ENCODE measurements at places on chromosomes 4 and X. TPM values are rescaled to one million over a fixed set of nuclear protein-coding genes. Genes with fewer than 3 reads are reported as not detected.

HSFX1 gene
- total RNA-seq: 0.75 TPM

LRRC66 gene
- total RNA-seq: 0.50 TPM

CTAG2 gene
- total RNA-seq: not detected

GALNTL6 gene
- total RNA-seq: 0.67 TPM

PRRG1 gene
- total RNA-seq: 33.7 TPM

NAA10 gene
- 134 TPM for total RNA-seq

SHROOM4 gene
- total RNA-seq: 7.0 TPM

NAA11 gene
- not detected for total RNA-seq

SAT1 gene
- total RNA-seq: 202 TPM

HMGB3 gene
- total RNA-seq: 34.7 TPM

SOD3 gene
- total RNA-seq: 12.0 TPM

USP26 gene
- not detected for total RNA-seq

DCLK2 gene
- 6.2 TPM for total RNA-seq

GRPR gene
- total RNA-seq: 3.0 TPM

VCX gene
- total RNA-seq: not detected

STOX2 gene
- total RNA-seq: 2.5 TPM

SHOX gene
- total RNA-seq: not detected

CYBB gene
- not detected for total RNA-seq

CCDC120 gene
- 8.2 TPM for total RNA-seq

ETDB gene
- not detected for total RNA-seq

FDCSP gene
- total RNA-seq: not detected

ETDA gene
- total RNA-seq: not detected

SYTL5 gene
- total RNA-seq: 8.4 TPM

HTN1 gene
- total RNA-seq: not detected

CSAG1 gene
- 1.2 TPM for total RNA-seq

DMRTC1 gene
- total RNA-seq: not detected

ZFYVE28 gene
- 0.68 TPM for total RNA-seq

MSX1 gene
- total RNA-seq: 0.87 TPM

MAGEB6B gene
- not detected for total RNA-seq

FOXR2 gene
- not detected for total RNA-seq

NOP14 gene
- total RNA-seq: 35.3 TPM

DSPP gene
- not detected for total RNA-seq

CT45A2 gene
- not detected for total RNA-seq

MGARP gene
- total RNA-seq: 0.45 TPM

GYPA gene
- not detected for total RNA-seq

SPANXB1 gene
- total RNA-seq: not detected

LARP1B gene
- total RNA-seq: 14.3 TPM

SMIM10 gene
- 1.2 TPM for total RNA-seq

CCDC158 gene
- total RNA-seq: not detected

DOK7 gene
- total RNA-seq: not detected

HPGDS gene
- total RNA-seq: not detected

GAGE12F gene
- not detected for total RNA-seq

ETNPPL gene
- total RNA-seq: not detected

UGT2B10 gene
- total RNA-seq: not detected

TMPRSS11D gene
- not detected for total RNA-seq
